Activated gamma-delta T cell (primary cell): ENCODE measurements at places on chromosomes 5 and 9.
A peak's percentile ranks its signal among the peaks of the same experiment; 100 is the strongest.

- peak; percentile 90 for DNase-seq
Observed at GRCh38 chr9:86354011-86354817, at the start of gene TUT7. TSS of gene TUT7 (minus strand) at chr9:86354410. CDS start at chr9:86353199, 1,211 bp downstream.

GRCh38 chr9:87618931-87619330 is 107.0 kb upstream of the CTSL start:
- DNase-seq: no peak

GRCh38 chr5:8429778-8430758 is 561.1 kb downstream of the MTRR start:
- DNase-seq: no peak

DNA sequence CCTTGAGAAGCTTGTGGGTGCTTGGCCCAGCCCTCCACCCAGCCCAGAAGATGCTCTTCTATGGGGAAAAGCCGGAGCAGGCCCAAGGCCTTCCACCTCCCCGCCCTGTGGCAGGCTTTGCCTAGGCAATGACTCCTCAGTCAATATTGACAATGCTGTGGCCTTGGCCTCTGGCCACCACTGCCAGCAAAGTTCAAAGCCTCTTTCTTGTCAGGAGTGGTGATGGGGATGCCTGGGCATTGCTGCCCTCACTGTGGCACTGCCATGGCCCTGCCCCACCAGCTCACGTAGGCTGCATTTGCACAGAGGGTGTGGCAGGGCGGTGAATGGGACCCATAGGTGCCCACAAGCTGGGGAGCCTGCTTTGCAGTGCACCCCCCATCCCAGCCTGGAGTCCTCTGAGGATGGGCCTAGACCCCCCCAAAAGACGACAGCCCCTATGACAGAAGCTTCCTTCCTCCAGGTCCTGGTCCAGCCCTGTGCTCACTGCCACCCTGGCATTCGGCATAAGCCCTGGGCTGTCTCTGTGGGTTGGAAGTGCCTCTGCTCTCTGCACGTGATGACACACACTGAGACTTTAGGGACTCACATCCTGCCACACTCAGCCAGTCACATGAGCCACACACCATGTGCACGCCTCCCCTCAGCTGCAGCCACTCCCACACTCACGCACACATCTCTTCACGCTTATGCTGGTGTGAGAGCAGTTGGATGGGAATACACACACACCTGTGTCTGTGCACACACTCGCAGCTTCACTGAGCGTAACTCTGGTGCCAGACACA is 31.1 kb downstream of the MORN5 start:
- DNase-seq: no peak

DNA sequence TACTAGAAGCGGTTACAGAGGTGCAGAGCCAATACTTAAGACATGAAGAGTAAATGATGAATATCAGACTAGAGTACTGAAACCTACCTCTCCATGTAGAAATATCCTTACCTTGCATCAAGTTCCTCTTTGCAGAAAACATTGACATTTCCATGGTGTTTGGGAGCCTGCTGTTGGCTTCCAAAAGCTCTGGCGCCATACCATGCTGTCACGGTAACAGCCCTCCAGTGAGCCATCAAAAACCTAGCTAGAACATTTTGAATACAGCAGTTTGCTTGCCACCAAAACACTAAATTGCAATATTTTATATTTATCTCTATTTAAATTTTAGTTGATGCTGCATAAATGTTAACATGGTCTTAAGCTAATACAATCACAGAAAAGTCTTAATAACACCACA is 144.1 kb upstream of the LRRTM2 start:
- DNase-seq: no peak

GRCh38 chr9:98018347-98018746 is 35.2 kb downstream of the ANP32B start:
- DNase-seq: no peak

- no peak for DNase-seq
Observed at GRCh38 chr5:68730220-68730978, 363.4 kb upstream of the SLC30A5 start.

DNA sequence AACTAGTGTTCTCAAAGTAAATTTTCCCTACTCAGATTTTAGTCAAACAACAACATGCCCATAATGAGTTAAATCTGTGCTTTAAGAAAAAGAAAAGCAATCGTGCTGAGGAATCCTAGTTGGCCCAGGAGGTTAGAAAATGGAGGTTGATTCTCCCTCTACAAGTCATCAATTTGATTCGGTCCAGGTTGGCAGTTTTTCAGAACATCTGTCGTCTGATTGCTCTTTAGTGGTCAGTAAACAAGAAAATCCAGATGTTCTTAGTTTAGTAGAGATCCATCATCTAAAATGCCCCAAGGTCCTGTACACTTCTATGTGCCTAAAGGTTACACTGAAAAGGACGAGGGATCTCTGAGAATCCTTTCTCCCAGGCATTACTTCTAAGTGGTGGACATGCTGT is 659.2 kb downstream of the MTRR start:
- no peak for DNase-seq

GRCh38 chr5:172284611-172284980 is 1.0 kb upstream of the UBTD2 start:
- no peak for DNase-seq

- no peak for DNase-seq
Observed at GRCh38 chr9:116420993-116421538, 266.0 kb upstream of the TRIM32 start.

- no peak for DNase-seq
Observed at GRCh38 chr9:124790301-124790700, 13.4 kb downstream of the OLFML2A start.

GRCh38 chr5:156232251-156232869 is 94.6 kb upstream of the SGCD start:
- DNase-seq: no peak

- no peak for DNase-seq
Observed at GRCh38 chr5:107630184-107630583, 40.6 kb downstream of the EFNA5 start.

- no peak for DNase-seq
Observed at GRCh38 chr5:143648696-143649095, 163.3 kb upstream of the HMHB1 start.

- no peak for DNase-seq
Observed at GRCh38 chr5:31415960-31416359, 115.9 kb downstream of the DROSHA start.

GRCh38 chr5:61332358-61332749 is 296 bp downstream of the ZSWIM6 start:
- DNase-seq: no peak

GRCh38 chr5:168591302-168592013 is 12.3 kb upstream of the PANK3 start:
- DNase-seq: no peak

GRCh38 chr5:78887384-78888118 is 97.6 kb downstream of the ARSB start:
- DNase-seq: no peak

DNA sequence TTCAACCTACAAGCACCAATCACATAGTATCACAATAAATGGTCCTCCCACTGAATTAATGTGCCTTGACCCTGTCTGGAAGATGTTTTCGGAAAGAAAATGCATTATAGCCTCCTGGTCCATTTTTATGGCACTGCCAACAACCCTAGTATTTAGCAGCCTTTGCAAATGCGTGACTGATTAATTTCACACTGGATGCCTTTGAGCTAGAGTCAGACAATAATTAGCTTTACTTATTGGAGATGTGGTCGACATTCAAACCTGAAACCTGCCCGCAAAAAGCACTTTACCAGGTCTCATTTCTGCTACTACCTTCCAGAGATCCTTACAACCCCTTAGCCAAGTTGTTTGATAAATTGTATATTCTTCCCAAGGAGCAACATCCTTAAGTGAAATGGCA is 119.3 kb upstream of the DPYSL3 start:
- no peak for DNase-seq

DNA sequence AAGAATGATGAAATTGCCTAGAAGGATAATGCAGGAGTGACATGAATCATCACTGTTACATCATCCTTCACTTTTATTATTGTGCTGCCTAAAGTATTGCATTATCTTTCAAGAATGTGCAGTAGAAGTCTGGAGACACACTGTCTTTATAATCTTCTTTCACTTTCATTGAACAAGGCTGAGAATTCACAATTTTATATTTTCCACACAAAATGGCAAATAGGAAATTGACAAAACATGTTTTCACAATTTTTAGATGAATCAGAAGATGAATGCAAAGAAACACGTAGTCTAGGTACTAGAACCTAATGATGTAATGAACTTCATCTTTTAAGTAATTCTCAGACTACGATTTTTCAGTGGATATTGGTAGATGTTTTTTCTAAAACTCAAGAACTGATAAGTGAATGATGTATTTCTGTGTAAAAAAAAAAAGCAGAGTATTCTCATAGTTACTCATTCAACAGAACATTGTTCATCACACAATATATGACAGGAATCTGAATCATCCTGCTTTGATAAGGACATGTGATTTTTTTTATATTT is 131.5 kb upstream of the GRHPR start:
- no peak for DNase-seq

- DNase-seq: no peak
Observed at GRCh38 chr5:78483809-78484521, 123.5 kb downstream of the SCAMP1 start.

GRCh38 chr5:73390972-73391371 is 57.6 kb downstream of the FOXD1 start:
- DNase-seq: no peak

DNA sequence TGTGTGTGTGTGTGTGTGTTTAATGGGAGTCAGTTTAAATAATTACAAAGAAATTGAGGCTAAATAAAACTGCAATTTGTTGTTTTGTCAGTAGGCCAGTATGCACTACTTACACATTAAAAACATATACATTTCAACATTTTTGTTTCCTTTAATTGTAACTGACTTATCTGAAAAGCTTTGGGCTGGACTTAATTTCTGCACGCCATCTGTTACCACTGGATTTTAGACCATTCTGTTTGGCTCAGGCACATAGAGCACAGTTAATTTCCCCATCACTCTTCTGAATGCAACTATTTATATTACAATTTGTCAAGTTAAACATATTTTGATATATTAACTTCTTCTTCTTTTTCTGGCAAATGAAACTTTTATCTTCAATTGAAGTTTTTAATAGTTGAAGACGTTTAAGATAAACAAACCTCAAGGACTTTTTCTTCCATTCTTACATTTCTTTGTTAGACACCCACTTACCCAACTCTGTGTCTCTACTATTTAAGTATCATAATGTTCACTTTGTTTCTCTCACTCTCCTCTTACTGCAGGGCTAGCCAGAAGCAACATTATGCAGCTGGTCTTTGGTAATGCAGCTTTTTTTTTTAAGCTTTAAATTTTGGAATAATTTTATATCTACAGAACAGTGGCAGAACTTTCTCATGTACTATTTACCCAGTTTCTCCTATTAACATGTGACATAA is 253.4 kb upstream of the ANKH start:
- DNase-seq: no peak

DNA sequence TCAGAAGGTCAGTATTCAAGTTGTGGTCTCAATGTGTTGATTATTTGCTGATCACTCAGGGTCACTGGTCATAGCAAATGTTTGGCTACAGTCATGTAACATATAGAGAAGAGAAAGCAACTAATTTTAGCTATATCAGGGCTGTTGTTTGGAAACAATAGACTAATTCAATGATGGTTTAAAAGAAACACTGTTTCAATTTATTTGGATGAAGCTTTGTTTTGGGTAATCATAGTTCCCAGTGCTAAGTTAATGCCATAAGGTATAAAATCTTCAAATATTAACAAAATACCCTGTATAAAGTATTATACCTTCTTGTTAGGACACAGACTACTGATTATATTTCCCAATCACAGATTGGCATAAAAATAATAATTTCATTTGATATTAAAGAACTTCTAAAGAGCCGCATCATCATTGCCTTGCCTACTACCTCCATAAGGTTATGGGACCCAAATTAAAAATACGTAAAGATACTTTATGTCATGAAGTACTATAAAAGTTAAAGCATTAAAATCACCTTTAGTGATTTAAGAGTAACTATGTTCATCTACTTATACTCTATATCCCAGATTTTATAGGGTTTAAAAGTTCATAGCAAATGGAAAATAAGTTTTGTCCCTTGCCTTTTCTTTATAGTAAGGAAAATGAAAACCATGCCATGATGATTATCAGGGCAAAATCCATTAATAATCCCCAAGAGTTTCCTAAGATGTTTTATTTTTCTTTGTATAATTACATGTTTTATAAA is 6.0 kb downstream of the NR3C1 start:
- DNase-seq: no peak
